ENCODE measurements at places on chromosomes 12 and 14. TPM values are rescaled to one million over a fixed set of nuclear protein-coding genes. Genes with fewer than 3 reads are reported as not detected.

DNA sequence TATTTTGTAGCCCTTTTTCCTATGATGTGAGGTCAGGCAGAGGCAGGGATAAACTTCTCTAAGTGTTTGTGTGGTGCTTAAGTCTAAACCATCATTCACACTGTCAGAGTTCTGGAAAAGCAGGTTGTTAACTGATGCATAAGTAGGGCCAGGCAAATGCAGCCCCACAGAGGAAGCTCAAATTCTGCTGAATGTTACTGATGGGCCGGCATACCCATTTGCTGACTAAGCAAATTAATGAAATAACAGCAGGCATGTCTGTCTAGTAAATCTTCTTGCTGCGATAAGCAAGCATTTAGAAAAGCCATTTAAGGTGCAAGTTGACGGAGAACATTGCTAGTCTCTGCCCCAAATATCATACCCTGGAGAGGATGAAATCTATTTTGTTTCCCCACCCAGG is 523.2 kb upstream of the CCDC196 start:
- no peak overlapping the region for H3K4me3 ChIP-seq
- H3K27me3 ChIP-seq, result no peaks in the 10 kb centered on the region
- H3K36me3 ChIP-seq, result no peaks in the 10 kb centered on the region
- no peak overlapping the region for H3K27ac ChIP-seq
- DNase-seq, result no peak

GRCh38 chr14:81855007-81855406 is 321.4 kb upstream of the SEL1L start:
- H3K4me3 ChIP-seq, result no peak overlapping the region
- H3K27me3 ChIP-seq, result no peaks in the 10 kb centered on the region
- DNase-seq, result no peak
- no peak overlapping the region for H3K27ac ChIP-seq
- H3K36me3 ChIP-seq, result no peaks in the 10 kb centered on the region

GRCh38 chr14:40204441-40205175 is 772.4 kb upstream of the FBXO33 start:
- DNase-seq, result no peak
- no peak overlapping the region for H3K4me3 ChIP-seq
- H3K4me1 ChIP-seq, result no peaks in the 10 kb centered on the region
- H3K36me3 ChIP-seq, result no peaks in the 10 kb centered on the region
- H3K27ac ChIP-seq, result no peak overlapping the region

- no peak for DNase-seq
- no peak overlapping the region for H3K27ac ChIP-seq
- no peaks in the 10 kb centered on the region for H3K4me1 ChIP-seq
- no peaks in the 10 kb centered on the region for H3K27me3 ChIP-seq
Measured at GRCh38 chr12:42660117-42660516, 70.6 kb upstream of the PRICKLE1 start.

DNA sequence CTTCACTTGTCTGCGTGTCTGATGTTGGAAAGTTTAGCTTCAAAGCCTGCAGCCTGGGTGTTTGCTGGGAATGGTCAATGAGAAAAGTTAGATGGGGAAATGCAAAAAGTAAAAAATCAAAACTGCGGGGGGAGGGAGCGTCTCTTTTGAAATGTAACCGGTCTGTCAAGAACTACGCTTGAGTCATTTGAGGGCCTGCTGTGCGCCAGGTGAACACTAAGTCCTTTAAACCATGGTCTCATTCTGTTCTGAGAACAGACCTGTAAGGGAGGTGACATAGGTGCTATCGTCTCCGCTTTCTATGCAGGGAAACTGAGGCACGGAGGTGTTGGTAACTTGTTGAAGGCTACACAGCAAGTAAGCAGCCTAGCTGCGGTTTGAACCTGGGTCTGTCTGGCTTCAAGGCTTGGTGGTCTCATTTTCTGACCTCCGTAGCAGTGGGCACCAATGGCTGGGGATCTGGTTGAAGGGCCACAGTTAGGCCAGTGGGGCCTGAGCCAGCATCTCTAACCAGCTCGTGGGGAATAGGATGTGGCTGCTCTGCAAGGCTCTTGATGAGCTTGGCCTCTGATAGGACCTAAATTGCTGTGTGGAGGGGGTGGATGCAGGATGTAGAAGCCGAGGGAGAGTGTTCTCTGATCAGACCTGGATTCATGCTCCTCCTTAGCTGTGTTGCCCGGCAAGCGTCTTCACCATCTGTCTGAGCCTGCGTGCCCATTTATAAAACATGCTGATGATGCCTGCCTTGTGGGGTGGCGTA is 41.5 kb downstream of the KCTD10 start:
- no peaks in the 10 kb centered on the region for H3K27me3 ChIP-seq
- no peaks in the 10 kb centered on the region for H3K36me3 ChIP-seq
- H3K4me1 ChIP-seq, result no peaks in the 10 kb centered on the region
- no peak for DNase-seq

The GALNT16 gene
- 5.2 TPM for total RNA-seq

The CCDC38 gene
- total RNA-seq, result not detected

The CDKN3 gene
- 6.6 TPM for total RNA-seq
